ENCODE measurements at places on chromosomes 6 and 20. TPM values are rescaled to one million over a fixed set of nuclear protein-coding genes. Genes with fewer than 3 reads are reported as not detected.

GRCh38 chr6:15577550-15578171 lies 85.2 kb downstream of the DTNBP1 start:
- no peak for DNase-seq
- no peak overlapping the region for H3K27ac ChIP-seq
- H3K4me1 ChIP-seq = peaks cover 16% of the 10 kb centered on the region
- no peaks in the 10 kb centered on the region for H3K36me3 ChIP-seq

- H3K27me3 ChIP-seq = no peaks in the 10 kb centered on the region
- H3K4me1 ChIP-seq = peaks cover 49% of the 10 kb centered on the region
- peak; percentile 93 for DNase-seq
- peak overlapping the region; percentile 55 for H3K4me3 ChIP-seq
Observed at GRCh38 chr6:100620085-100620840, 155.5 kb upstream of the SIM1 start.

DNA sequence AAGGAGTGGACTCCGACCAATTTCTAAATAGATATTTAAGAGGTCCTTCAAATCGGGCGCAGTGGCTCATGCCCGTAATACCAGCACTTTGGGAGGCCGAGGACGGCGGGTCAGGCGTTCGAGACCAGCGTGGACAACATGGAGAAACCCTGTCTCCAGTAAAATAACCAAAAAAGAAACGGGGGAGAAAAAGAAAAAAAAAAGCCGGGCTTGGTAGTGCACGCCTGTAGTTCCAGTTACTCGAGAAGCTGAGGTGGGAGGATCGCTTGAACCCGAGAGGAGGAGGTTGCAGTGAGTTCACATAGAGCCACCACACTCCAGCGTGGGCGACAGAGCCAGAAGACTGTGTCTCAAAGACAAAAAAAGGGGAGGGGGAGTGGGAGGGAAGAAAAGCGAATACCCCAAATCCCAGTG lies 53.3 kb upstream of the HFE start:
- H3K4me3 ChIP-seq = peak overlapping the region; percentile 86
- no peak for DNase-seq
- H3K36me3 ChIP-seq = no peaks in the 10 kb centered on the region
- H3K4me1 ChIP-seq = peaks cover 54% of the 10 kb centered on the region

DNA sequence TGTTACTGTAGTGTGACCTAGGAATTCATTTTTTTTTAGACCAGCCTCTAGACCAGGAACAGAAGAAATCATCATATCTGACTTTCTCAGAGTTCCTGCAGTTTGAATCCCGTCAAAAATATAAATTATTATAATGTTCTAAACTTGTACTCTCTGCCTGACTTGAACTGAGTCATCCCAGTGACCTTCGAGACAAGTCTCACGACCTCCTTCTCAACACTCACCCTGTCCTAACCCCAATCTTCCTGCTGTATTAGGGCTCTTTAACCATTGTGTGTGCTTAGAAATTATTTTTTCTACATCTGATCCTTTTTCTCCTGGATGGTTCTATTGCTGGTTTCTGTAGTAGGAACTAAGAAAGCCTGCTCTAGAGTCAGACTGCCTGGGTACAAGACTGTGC lies 21.5 kb downstream of the ADGRF5 start:
- no peak overlapping the region for H3K27ac ChIP-seq
- DNase-seq = no peak
- no peaks in the 10 kb centered on the region for H3K4me1 ChIP-seq
- H3K36me3 ChIP-seq = no peaks in the 10 kb centered on the region
- H3K4me3 ChIP-seq = no peak overlapping the region

- no peak overlapping the region for H3K27ac ChIP-seq
- H3K36me3 ChIP-seq = peaks cover 5% of the 10 kb centered on the region
- H3K27me3 ChIP-seq = no peaks in the 10 kb centered on the region
- H3K4me3 ChIP-seq = no peak overlapping the region
- H3K4me1 ChIP-seq = no peaks in the 10 kb centered on the region
- DNase-seq = no peak
Observed at GRCh38 chr6:18973251-18973650, 586.1 kb downstream of the RNF144B start.

DNA sequence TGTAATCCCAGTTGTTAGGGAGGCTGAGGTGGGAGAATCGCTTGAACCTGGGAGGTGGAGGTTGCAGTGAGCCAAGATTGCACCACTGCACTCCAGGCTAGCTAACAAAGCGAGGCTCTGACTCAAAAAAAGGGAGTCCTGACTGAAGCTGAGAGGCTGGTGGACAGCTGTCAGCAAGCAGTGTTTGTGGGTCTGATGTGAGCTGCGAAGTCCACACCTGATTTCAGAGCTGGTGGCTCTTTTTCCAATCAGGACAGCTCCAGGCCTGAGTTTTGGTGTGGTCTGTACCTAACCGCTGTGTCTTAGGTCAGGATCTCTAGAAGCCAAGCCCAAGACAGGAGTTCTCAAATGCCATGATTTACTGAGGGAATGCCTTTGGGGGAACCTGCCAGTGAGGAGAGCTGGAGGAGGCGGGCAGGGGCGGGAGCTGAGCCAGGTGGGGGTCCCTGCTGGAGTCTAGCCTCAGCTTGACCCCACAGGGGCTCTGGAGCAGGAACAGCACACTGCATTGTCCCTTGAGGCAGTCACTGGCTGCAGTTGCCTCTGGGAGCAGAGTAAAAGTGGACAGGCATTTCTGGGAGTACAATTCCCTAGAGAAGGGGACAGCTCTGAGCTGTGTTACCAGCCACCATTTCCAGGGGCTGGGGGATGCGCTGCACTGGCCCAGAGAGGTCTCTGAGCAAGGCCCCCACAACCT lies 5.0 kb downstream of the GFRA4 start:
- H3K27ac ChIP-seq = no peak overlapping the region
- no peak for DNase-seq
- H3K27me3 ChIP-seq = peaks cover 36% of the 10 kb centered on the region
- peaks cover 6% of the 10 kb centered on the region for H3K4me1 ChIP-seq
- H3K36me3 ChIP-seq = no peaks in the 10 kb centered on the region

GRCh38 chr6:37357860-37358259 lies 4.1 kb downstream of the RNF8 start:
- no peak overlapping the region for H3K4me3 ChIP-seq
- no peaks in the 10 kb centered on the region for H3K36me3 ChIP-seq
- H3K27me3 ChIP-seq = no peaks in the 10 kb centered on the region
- peaks cover 38% of the 10 kb centered on the region for H3K4me1 ChIP-seq

- no peak within 1 kb of the TSS for H3K27ac ChIP-seq
- no peaks in the 10 kb centered on the region for H3K4me1 ChIP-seq
- H3K27me3 ChIP-seq = peaks cover 19% of the 10 kb centered on the region
Observed at GRCh38 chr6:166167801-166168615, at the start of gene TBXT. Gene TBXT (minus strand): TSS chr6:166167851. CDS start chr6:166167591, 260 bp downstream.

DNA sequence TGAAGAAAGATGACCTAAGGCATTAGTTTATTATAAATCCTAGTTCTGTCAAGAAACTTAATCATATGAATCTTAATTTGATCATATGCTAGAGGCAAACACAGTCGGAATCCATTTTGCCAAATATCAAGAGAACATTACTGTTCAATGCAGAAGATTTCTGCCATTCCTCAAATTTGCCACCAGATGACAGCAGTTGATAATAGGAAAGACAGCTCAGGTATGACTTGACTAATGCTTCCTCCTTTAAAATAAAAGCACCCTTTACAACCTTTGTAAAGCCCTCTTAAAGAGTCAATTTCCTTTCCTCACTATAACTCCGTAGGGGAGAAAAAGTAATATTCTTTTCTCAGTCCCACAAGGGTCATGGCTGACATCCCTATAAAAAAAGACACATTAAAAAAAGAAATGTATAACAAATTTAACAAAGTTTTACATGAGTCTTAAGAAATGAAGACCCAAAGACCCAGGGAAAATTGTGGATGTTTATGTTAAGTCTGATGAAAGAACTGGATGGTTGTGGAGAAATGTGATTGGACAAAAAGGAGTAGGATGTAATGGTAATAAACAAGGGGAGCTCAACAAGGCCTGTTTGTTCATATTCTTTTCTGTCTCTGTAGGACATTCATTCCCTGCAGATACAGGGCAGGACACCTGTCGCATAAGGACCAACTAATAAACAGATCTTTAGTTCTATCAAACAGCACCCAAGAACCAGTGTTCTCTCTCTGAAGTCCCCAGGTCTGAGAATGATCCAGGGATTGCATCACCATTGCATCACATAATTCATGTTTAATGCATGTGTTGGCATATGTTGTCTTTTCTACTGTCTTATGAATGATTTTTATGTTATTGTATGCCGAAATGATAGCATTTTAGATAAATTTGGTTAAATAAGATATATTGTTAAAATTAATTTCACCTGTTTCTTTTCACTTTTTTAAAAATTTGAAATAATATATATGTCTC lies 23.0 kb upstream of the IL17A start:
- H3K27me3 ChIP-seq = peaks cover 3% of the 10 kb centered on the region
- H3K27ac ChIP-seq = no peak overlapping the region
- H3K4me3 ChIP-seq = no peak overlapping the region
- peak; percentile 29 for DNase-seq
- H3K36me3 ChIP-seq = no peaks in the 10 kb centered on the region

DNA sequence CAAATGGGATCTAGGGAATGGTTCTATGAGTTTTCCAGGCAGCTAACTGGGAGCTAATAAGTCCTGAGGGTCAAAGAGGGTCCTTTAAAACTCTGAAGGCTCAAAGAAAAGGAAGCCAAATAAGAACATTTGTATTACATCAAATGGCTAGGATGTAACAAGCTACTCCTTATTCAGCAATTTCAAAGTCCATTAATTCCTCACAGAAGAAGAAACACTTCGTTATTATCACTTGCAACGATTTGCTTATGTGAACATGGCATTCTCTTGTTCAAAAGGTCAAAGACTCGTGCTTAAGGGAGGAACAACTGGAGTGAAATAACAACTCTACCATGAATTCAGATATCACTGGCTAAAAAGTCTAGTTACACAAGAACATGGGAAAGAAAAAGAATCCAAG lies 70.8 kb upstream of the FBXO30 start:
- no peak overlapping the region for H3K27ac ChIP-seq
- peaks cover 42% of the 10 kb centered on the region for H3K4me1 ChIP-seq
- peaks cover 5% of the 10 kb centered on the region for H3K36me3 ChIP-seq
- H3K4me3 ChIP-seq = no peak overlapping the region

- H3K4me3 ChIP-seq = no peak overlapping the region
- H3K27ac ChIP-seq = no peak overlapping the region
- H3K4me1 ChIP-seq = no peaks in the 10 kb centered on the region
- H3K27me3 ChIP-seq = peaks cover 9% of the 10 kb centered on the region
- no peak for DNase-seq
- H3K36me3 ChIP-seq = peaks cover 5% of the 10 kb centered on the region
Observed at GRCh38 chr6:167528239-167528638, 203.4 kb downstream of the TTLL2 start.

GRCh38 chr20:1538655-1539054 lies 18.9 kb downstream of the SIRPD start:
- H3K4me3 ChIP-seq = no peak overlapping the region
- H3K27me3 ChIP-seq = peaks cover 22% of the 10 kb centered on the region
- no peaks in the 10 kb centered on the region for H3K36me3 ChIP-seq
- H3K27ac ChIP-seq = no peak overlapping the region

DNA sequence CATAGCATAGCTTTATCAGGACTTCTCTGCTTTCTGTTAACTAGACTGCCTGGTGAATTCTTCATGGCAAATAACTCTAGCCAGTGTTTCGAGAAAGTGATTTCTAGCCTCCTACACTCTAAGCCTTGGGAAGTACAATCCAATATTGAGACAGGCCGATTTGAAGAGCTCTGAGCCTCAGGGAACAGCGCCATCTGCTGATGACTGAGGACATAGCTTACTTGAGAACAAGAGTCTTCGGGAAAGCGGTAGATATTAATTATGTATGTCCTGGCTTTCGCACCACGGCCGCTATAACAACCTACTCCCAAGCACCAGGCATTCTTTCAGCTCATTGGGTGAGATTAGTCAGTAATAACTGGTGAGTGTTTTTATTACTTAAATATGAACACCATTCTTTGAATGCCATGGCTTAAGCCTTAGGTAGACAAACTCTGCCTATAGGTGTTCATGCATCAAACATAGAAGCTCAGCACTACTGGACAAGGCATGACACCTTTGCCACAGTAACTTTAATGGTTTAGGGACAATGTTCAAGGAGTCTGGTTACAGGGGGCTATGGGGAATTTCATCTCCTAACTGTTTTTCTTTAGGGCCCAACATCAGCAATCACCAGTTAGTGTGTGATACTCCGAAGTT lies 518.6 kb downstream of the BMP2 start:
- DNase-seq = peak; percentile 4
- no peaks in the 10 kb centered on the region for H3K4me1 ChIP-seq
- no peaks in the 10 kb centered on the region for H3K36me3 ChIP-seq
- H3K27ac ChIP-seq = no peak overlapping the region
- no peaks in the 10 kb centered on the region for H3K27me3 ChIP-seq
- no peak overlapping the region for H3K4me3 ChIP-seq

The FAM229B gene
- total RNA-seq = 35.1 TPM

The TNFRSF21 gene
- 2.0 TPM for total RNA-seq

The FERMT1 gene
- total RNA-seq = 7.7 TPM

The TCF21 gene
- total RNA-seq = not detected

The CST5 gene
- not detected for total RNA-seq
